ENCODE measurements at places on chromosomes 5 and 9.

GRCh38 chr9:23774266-23774665 lies 51.8 kb downstream of the ELAVL2 start:
- no peak for DNase-seq

DNA sequence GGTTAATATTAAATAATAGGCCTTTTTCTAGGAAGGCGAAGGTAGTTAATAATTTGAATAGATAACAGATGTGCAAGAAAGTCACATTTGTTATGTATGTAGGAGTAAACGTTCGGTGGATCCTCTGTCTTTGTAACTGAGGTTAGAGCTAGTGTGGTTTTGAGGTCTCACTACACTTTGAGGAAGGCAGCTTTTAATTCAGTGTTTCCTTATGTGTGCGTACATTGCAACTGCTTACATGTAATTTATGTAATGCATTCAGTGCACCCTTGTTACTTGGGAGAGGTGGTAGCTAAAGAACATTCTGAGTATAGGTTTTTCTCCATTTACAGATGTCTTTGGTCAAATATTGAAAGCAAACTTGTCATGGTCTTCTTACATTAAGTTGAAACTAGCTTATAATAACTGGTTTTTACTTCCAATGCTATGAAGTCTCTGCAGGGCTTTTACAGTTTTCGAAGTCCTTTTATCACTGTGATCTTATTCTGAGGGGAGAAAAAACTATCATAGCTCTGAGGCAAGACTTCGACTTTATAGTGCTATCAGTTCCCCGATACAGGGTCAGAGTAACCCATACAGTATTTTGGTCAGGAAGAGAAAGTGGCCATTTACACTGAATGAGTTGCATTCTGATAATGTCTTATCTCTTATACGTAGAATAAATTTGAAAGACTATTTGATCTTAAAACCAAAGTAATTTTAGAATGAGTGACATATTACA lies 45.7 kb downstream of the TGFBR1 start:
- DNase-seq = no peak

DNA sequence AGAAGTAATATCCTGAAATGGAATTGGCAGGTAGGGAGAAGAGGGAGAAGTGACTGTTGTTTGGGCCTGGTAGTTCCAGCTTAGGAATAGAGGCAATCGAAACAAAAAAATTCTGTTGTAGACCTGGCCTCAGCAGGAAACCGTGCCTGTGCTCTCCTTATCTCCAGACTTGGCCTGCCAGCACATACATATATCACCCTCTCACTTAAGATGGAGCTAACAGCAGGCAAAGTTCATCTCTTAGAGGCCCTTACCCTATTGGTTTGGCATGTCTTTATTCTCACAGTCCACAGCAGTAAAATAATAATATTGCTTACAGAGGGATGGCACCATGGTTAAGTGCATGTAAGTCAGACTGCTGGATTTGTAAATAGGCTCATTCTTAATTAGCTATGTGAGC lies 19.6 kb upstream of the TNC start:
- no peak for DNase-seq

DNA sequence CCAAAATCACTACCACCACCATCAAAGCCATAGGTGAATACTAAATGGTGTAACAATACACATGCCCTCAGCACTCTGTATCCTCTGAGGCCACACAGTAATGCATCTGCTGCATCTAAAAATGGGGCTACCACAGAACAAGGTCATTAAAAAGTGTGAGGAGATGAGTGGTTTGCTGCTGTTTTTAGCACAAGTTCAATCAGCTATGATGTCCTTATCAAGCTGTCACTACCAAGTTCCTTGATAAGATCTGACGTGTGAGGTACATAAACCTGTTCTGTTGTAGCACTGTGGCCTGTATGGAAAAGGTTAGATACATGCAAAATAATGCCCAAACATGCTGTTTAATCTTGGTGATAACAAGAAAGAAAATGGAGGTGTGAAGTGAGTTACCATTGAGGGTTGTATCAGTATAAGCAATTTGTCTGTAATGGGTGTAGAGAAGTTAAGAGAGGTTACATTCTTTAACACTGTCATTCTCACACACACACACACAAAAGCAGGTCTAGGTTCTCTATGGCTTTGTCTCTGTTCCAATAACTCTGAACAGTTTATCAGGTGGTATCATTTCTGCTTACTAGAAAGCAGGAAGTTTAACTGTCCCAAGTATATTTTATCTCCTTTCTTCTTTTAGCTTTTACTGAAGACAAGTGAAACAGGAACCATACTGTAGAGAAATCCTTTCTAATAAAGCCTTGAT lies 252.9 kb downstream of the CWC27 start:
- no peak for DNase-seq

DNA sequence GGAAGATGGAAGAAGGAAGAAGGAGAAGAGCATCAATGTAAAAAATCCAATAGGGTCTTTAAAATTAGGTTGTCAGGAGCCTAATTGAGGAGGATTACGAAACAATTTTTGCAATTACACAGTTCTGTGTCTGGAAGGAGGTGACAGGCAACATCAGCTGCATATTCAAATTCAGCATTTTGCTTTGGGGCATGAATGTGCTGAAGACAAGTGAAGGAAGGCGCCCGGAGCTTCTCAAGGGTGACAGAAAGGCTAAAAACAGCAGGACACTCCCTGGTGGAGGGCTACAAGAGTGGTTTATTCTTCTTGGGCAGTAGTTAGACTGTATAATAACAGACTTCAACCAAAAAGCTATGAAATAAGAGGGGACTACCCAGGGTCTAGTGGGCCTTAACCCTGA lies 188.3 kb downstream of the BRINP1 start:
- DNase-seq = no peak

DNA sequence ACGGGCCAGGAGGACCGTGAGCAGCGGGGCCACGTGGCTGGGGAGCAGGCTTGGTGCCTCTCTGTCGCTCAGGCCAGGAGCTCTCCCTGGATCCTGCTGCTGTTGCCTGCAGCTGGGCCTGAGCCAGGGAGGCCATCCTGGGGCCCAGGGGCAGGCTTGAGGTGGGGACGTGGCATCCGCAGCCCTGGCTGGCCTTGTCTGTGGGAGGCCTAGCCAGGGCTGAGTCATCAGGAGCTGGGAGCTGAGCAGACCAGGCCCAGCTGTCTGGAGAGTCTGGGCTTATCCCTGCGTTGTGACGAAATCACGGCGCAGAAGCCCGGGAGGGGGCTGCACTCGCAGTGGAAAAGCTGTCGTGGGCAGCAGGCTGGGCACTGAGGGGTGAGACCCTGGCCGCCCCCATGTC lies 138.8 kb upstream of the COL5A1 start:
- DNase-seq = no peak

DNA sequence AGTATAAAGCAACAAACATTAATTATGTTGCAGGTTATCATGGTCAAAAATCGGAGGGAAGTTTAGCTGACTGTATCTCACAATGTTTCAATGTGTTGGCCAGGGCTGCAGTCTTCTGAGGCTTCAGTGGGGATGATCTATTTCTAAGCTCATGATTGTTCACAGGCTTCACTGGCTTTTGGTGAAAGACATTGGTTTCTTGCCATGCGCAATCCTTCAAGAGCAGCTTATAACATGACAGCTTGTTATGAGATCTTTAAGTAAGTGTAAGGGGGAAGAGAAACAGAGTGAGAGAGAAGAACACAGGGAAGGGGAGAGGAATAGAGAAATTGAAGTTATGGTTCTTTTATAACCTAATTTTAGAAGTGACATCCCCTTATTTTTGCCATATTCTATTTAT lies 385.9 kb upstream of the CHD1 start:
- DNase-seq = no peak

DNA sequence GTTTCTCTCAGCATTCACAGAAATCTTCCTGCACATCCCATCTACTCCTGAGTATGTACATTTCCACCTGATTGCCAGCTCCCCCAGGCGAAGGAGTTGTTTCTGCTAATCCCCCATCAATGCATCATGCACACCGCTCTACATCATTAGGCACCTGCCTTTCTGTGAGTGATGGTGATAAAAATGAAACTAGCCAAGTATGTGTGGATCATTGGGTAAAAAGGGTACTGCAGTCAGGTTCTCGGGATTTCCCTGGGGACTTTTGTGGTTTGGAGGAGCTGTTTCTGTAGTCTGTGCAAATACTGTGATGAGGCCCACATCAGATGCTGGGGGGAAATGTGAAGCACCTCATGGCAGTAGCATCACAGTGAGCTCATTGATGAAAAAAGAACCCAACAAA lies 30.4 kb downstream of the CAMK4 start:
- no peak for DNase-seq

- no peak for DNase-seq
Observed at GRCh38 chr5:160904591-160904990, 52.6 kb upstream of the ATP10B start.

DNA sequence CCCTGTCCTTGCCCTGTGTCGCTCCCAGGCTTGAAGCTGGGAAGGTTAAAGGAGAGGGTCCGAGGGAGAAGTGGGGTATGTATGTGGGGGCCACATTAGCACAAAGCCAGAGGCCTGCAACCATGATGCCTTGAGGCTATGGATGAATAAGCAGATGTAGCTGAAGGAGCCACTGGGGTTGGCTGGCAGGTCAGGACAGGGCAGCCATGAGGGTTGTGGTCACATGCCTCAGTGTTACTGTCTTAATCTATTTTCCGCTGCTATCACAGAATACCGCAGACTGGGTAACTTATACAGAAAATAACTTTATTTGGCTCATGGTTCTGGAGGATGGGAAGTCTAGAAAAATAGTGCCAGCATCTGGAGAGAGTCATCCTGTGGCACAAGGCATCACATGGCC lies 9.2 kb upstream of the GRHPR start:
- DNase-seq = no peak

GRCh38 chr5:105806596-105806995 lies 1864.1 kb downstream of the EFNA5 start:
- DNase-seq = no peak

DNA sequence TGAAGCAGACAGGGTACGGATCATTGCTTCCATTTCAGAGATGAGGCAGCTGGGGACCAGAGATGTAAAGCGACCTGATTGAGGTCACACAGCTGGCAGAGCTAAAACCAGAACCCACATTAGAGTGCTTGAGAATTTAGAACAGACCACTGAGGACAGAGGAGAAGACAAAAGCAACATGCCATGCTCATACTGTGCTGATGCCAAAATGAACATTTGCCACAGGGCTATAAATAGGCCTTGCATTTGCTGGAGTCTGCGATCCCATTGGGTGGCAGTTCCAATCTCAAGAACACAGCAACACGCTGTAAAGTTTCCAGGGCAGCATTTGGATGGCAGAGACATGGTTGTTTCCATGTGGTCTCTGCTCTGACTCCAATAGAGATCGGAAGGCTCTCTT lies 222.4 kb upstream of the TBC1D2 start:
- DNase-seq = no peak

DNA sequence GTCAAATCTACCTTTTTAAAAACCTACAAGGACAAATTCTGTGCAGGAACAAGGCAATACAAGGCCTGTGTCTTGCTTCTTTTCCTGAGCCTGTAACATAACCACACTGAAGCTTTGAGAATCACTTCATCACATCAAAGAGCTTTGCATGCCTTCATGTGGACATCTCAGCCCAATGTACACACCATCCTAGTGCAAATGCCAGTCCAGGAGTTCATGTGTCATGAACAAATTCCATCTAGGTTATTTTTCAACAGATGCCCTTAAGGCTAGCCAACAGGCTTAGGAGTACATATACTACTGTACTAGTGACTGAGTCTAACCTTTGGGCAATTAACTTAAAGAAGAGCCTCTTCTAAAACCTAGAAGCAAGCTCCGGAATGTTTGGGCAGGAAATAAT lies 106.4 kb downstream of the CDH10 start:
- DNase-seq = no peak

DNA sequence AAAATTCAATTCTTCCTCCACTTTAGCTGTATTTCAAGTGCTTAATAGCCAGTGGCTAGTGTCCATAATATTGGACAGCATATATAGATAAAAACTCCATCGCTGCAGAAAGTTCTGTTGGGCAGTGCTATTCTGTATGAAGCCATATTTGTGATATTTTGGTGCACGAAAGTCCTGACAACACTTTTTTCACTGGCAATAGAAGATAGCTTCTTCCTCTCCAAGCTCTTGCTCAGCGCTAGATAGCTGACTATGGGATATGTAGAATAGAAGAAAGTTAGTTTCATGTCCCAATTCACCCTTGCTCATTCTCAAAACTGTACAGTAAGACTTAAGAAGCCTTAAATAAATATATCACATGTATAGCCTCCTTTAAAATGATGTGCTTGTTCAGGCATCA lies 269.9 kb downstream of the TLR4 start:
- no peak for DNase-seq

DNA sequence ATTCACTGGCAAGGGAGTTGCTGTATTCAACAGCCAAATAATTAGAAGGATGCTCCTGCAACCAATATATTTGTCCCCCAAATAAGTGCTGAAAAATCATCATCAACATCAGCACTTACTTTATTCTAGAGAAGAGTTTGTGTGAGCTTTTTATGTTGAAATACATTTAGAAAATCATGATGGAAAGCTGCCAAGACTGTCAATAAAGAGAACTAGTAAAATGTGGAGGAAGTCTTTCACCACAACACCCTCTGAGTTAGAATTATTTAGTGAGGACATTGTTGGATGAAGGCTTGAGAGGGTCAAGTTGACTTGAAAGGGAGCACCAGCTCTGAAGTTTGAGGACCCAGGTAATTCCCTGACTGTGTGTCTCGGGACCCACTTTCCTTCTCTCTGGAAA lies 100.2 kb upstream of the TBCA start:
- no peak for DNase-seq

Data from progenitor cell of endocrine pancreas (in vitro differentiated cells).